ENCODE measurements at places on chromosomes 16 and 17.

GRCh38 chr17:64950871-64951270 is 31.6 kb upstream of the LRRC37A3 start:
- DNase-seq = no peak

DNA sequence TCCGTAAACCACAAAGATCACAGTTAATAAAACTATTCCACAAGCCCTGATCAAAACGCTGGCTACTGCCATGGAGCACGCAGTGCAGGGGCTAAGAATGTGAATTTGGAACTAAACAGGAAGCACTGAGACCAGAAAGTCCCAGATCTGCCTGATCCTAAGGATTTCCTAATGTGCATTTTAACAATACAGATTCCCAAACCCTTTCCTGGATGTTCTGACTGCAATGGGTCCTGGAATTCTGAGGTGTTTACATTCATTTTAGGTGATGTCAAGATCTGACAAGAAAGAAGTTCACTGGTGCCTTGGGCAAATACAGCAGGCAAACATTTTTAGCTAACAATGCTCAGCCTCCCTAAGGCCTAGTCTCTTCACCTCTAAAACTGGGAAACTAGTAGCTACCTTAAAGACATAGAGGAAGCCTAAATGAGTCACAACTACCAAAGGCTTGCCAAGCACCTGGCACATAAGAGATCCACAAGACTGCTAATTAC is 10.3 kb downstream of the NSMCE1 start:
- no peak for DNase-seq

DNA sequence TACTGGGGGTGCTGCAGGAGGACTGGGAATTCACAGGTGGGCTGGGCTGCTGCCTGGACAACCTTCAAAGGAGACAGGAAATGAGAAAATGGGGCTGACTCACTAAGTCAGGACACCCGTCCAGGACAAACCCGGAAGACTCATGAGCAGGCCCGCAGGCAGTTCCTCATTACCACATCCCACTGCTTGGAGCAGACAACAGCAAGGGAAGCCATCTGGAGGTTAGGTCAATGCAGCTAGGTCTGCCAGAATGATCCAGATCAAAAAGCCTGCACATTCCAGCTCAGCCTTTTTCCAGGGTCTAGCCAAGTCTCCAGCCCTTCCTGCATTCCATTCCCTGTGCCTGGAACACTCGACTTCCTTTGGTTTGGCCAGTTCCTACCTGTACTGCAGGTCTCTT is 536.5 kb upstream of the CDH11 start:
- DNase-seq = no peak

- DNase-seq = no peak
These were observed 34.3 kb upstream of the ATP2C2 start for GRCh38 chr16:84334058-84334457.

DNA sequence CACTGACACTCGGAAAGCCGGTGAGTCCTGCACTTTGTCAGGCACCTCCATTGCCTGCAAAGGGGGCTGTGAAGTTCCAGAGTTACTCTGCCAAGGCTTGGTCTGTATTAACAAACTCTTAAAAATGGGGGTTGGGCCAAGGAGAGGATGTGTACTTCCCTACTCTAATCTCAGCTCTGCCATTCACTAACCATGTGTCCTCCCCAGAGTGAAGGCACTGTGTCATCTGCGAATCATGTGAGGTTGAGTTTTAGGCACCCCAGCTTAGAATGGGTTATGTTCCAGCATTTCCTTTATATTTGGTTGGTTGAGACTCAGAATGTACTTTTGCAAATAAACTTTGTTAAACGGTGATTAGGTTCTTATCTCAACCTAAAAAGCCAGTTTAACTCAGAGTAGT is 24.9 kb downstream of the ERCC4 start:
- DNase-seq = no peak
